ENCODE measurements at places on chromosomes 2 and 18. TPM values are rescaled to one million over a fixed set of nuclear protein-coding genes. Genes with fewer than 3 reads are reported as not detected.

DNA sequence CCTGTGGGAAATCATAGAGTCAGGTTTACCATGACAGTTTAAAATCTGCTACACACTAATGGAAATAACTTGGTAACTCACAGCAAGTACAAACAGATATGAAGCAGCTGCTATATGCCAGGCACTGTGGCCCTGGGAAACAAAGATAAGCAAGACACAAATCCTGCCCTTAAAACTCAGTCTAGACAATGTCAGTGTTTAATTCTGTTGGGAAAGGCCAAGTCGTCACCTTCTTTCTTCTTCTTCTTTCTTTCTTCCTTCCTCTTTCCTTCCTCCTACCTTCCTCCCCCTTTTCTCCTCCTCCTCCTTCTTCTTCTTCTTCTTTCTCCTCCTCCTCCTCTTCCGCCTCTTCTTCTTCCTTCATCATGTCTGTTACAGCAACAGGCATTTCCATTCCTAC lies 26.8 kb downstream of the PLEK start:
- no peak for DNase-seq

Gene ALPP
- total RNA-seq: 0.84 TPM

Gene TNFAIP6
- 0.21 TPM for total RNA-seq

DNA sequence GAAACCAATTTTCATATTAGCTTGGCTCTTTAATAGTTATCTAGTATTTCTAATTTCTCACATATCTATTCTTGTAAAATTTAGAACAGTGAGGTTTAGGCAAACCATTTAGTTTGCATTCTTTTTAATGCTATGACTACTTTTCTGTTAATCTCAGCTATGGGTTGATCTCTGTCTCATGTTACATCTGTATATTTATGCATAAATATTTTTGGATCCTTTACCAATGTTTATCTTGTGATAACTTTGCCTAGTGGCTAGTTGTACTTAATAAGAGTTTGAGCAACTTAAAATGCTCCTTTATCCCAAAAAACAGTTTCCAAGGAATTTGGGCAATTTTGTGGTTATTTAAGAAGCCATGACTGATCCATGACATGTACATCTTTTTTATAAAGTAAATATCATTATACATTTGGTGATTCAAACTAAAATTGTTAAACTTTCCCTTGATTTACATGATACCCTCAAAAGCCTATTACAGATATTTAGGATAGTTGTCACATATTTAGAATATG lies 86.3 kb downstream of the R3HDM1 start:
- DNase-seq: no peak

DNA sequence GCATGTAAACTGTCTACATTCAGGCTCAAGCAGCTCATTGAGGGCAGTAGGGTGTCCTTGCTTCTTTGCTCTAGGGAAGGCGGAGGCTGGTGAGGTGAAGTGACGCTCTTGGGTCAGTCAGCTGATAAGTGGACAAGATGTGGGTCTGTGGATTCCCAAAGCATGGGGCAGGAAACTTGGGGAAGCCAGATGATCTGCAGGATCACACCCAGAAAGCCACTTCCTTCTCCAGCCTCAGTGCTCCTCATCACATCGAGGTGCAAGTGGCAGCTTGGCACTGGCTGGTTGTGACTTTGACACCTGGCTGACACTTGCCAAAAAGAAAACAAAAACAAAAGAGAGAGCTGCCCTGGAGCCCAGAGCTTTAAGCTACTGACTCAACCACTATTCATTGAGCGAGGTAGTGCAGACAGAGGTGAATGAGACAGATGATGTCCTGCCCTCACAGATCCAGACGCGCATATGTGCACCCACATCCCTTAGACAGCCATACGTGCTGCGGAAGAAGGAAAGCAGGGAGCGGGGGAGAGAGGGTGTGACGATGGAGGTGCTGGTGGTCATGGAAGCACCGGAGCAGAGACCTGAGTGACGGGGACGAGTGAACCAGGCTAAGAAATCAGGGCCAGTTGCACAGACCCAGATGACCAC lies 3.1 kb upstream of the CIB4 start:
- DNase-seq: no peak

Gene SLC11A1
- total RNA-seq: not detected

Gene ANKRD30BL
- not detected for total RNA-seq

DNA sequence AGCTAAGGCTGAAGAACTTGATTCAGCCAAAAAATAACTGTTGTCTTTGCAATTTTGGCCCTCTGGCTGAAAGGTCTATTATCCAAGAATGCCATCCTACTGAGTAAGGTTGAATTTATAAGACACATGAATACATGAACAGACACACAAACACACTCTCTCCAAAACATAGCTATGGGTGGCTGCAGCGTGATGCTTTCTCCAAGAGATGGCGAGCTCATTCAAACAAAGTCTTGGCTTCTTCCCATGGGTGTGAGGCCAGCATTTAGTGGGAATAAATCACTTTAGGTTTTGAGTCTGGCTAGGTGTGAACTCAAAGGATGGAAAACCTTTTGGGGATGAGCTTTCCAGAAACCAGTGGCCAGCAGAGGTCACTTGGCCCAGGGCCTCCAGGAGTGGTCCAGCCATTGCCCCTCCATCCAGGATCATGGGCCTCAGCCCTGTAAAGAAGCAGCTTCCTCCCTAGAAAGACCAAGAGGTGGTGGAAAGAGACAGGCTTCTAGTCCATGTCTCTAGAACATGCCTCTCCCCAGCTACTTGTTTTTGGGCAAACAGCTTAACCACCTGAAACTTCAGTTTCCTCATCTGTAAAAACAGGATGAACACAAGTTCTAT lies 11.0 kb upstream of the OSR1 start:
- peak; percentile 47 for DNase-seq

Gene SALL3
- total RNA-seq: not detected

Gene VWC2L
- total RNA-seq: not detected

DNA sequence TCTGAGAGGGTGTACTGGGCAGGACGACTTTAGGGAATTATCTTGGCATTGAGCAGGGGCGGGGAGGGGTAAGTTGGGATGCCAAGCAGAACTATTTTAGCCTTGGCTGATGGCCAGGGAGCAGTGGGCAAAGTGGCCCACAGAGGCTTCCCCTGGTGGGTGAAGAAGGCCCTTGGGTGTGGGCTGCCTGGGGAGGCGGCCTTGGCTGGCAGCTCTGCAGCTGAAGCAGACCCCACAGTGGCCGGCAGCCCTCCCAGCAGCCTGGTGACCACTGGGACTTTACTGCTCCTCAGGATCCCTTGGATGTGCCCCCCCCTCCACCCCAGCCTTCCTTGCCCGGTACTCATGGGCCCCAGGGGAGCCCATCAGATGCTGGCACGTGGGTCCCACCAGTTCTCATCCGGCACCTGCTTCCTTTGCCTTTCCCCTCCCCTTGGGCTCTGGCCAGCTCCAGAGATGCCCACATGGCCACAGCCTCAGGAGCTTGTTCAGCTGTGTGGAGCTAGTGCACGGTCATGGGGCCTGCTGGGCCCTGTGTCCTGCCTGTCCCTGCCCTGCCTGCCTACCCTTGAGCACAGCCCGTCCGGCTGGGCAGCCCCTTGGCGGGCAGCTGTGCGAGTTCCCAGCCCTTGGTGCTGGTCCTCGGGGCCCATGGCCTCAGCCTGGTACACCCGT lies 122.1 kb upstream of the HS6ST1 start:
- no peak for DNase-seq

Gene FEV
- not detected for total RNA-seq

- no peak for DNase-seq
Observed at GRCh38 chr2:60676706-60677330, 79.2 kb upstream of the PAPOLG start.

- no peak for DNase-seq
Observed at GRCh38 chr18:79754022-79754761, 43.5 kb upstream of the KCNG2 start.

DNA sequence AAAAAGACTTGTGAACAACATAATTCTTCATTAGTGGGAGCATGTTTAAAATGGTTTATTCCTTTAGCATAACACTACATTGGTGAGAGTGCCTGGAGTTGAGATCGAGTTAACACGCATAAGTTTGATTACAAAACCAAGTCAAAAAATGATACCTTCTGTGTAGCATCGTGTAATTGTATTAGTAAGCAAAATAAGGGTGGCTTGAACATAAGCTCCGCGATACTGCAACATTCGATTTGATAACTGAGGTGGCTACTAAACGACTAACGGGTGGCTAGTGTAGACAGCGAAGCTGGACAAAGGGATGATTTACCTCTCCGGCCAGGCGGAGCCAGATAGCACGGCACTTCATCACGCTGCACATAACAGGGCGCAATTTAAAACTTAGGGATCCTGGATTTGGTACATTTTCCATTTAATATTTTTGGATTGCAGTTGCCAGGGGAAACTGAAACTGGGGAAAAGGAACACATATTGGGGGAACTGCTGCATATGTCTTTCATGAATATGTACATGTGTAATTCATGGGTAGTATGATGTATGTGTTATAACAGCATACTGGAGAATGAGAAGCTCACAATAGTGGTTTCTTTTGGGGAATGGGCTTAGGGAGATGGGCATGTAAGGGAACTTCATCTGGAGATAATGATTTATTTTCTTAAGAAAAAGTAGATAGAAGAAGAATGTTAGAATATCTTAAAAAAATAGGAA lies 36.4 kb upstream of the TOGARAM2 start:
- no peak for DNase-seq

Gene LAMA3
- 2.7 TPM for total RNA-seq

DNA sequence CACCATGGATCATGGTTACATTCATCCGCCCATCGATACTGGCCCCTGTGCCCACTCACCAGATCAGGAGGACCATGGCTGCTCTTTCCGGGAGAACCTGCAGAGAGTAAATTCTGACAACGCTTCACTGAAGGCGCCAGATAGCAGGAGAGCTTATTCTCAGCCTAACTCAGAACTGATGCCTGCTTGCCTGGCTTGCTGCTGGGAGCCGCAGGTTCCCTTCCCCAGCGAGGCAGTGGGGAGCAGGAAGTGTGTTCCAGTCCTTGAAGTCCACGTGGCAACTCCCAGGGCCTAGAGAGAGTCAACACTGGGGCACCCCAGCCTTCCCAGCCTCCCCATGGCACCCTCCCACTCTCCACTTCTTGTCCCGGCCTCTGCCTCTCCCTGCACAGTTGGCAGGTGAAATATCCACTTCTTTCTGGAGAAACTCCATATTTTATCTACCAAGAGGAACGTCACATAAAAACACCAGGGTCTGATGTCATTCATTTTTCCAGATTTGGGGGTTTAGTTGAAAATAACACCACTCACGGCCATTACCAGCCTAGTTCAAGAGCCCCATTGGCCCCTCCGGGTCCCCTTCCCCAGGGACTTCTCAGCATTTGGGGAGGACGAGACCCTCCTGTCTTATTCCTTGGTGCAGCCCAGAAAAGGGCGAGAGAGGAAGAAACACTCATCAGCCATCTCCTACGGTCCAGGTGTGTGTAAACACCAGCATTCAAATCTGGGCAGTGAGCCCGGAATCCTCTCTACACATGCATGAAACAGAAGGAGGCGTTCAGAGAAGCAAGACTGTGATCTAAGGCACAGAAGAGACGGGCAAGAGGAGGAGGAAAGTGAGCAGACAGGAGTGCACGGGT lies 3.5 kb upstream of the TUBB6 start:
- DNase-seq: peak; percentile 13

DNA sequence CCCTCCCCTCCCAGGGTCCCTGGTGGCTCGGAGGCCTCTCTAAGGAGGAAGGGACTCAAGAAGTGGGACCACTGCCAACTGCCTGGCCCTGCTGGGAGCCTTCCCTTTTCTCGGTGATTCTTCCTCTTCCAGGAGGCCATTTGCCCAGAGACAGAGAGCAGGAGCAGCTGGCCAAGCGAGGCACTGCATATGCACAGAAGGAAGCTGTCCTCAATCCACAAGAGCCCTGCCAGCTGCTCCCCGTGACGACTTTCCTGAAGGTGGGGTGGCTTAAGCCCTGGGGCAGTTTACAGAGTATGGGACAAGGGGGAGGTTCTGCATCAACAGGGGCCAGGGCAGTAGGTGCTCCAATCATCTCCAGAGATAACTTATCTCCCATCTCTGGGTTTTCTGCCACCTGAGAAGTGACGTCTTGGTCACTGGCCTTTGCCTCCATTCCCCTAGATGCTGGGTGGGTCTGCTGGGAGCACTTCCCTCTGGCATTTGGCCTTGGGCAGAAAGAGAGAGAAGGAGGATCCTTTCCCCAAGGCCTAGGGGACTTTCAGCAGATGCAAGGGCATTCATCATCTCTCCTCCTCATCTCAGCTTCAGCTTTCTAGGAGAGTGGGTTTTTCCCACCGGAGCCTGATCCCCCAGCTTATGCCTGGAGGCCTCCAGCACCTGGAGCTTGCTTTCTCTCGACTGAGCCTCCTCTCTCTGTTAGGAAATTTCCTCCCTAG lies 28.5 kb downstream of the CIB4 start:
- DNase-seq: no peak

DNA sequence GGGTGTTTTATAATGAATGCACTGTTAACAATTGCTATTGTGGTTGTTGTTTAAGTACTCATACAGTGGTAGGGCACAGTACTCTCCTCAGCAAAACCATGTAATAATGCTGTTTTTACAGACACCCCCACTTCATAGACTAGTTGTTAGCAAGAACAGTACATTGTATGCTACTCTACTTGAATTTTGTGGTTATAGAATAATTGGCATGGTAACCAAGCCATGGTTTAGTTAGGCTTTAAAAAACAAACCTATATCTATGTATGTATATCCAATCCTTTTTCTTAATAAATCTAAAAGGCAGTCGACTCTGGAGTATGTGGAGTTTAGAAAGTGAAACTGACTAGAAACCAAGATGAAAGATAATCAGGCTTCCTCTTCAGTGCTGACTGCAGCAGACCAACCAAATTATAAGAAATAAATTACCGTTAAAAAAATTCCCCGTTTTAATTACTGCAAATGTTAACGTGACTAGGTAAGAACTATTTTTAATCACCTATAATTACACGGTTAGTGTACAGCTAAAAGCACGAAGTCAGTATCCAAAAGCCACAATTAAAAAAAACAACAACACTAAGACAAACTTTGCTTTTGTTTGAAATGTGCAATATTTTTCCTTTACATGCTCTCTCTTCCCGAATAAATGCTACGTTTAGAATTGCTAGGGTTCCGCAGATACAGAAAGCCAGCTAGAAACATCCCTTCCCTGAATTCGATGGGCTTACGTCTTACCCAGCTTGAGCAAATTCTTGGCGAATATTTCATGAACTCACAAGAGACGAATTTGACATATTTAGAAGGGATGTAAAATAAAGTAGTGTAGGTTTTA lies 113.3 kb upstream of the SERTAD2 start:
- DNase-seq: peak; percentile 36

Gene FAM237A
- total RNA-seq: not detected

- DNase-seq: no peak
Observed at GRCh38 chr18:52888014-52888413, 548.0 kb downstream of the DCC start.

- DNase-seq: no peak
Observed at GRCh38 chr2:9984871-9985480, 33.5 kb downstream of the GRHL1 start.

Gene BCL11A
- total RNA-seq: not detected
